LoVo (cell line): ENCODE measurements at places on chromosomes 4 and X.

- peak; percentile 22 for DNase-seq
Measured at GRCh38 chrX:11137543-11138139, 26.5 kb downstream of the HCCS start.

- no peak for DNase-seq
Measured at GRCh38 chr4:123613586-123614344, 217.2 kb downstream of the SPRY1 start.

DNA sequence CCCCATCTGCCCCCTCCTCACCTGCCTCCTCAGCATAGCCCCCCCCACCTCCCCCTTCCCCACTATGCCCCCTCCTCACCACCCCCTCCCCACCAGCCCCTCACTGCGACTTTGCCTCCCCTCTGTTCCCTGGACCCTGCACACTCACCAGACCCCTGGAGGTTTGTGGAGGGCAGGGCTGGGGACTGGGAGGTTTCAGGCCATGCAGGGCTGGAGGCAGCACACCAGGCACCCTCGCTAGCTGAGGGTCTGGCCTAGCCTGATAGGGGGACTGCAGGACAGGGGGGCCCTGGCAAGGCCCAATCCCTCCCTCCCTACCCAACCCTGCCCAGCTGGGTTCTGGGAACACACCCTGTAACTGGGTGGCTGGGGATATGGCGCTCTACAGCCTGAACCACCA, 28.0 kb downstream of the TACC3 start:
- DNase-seq, result no peak

- DNase-seq, result no peak
Measured at GRCh38 chr4:12787261-12787660, 696.9 kb downstream of the RAB28 start.

- no peak for DNase-seq
Measured at GRCh38 chr4:98749206-98749605, 90.8 kb upstream of the TSPAN5 start.

DNA sequence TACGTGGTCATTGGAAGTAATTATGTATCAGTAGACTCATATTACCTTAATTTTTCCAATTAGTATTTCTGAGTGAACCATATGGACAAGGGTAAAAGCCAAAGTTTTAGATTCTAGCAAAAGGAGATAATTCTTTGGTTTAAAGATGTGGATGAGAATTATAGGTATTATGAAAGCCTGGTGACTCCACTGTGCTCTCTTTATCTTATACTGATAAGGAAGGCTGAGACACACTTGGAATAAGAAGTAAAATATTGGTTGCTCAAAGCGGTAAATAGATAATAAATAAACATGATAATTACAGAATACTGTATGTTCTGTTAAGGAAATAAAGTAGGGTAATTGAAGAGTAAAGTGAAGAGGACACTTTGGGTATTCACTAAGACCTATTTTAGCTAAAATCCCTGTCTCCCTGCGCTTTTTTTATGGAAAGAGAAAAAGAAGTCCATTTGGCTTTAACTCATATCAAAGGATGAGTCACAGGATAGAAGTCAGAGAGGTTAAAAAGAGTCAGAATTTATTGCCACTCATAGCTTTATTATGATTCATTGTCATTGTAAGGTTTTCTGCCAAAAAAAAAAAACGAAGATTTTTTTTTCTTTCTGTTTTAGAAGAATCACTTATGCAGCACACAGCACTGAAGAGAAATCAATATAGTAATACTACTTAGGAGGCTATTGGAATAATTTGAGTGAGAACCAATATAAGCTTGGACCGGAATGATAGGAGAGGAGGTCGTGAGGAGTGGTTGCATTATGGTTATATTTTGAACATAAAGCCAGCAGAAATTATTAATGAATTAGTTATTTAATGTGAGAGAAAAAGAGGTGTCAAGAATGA, 2463.1 kb downstream of the ARAP2 start:
- peak; percentile 60 for DNase-seq

- no peak for DNase-seq
Measured at GRCh38 chr4:142380052-142380602, 466.0 kb downstream of the INPP4B start.

DNA sequence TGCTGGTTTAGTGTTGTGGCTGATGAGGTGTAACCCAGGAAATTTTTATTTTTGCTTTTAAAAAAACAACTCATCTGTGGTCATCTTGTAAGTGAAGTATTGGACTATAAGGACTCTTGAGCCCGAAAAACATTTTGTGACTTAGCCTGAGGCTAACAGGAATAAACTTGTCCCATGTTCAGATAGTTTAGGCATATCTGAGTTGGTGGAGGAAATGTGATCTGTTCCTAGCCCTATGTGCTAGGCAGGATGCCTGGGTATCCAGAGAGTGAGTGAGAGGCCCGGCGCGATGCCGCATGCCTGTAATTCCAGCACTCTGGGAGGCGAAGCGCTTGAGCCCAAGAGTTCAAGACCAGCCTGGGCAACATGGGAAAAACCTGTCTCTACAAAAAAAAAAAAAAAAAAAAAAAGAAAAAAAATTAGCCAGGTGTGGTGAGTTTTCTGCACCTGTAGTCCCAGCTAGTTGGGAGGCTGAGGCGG, 3.7 kb downstream of the SMS start:
- no peak for DNase-seq

DNA sequence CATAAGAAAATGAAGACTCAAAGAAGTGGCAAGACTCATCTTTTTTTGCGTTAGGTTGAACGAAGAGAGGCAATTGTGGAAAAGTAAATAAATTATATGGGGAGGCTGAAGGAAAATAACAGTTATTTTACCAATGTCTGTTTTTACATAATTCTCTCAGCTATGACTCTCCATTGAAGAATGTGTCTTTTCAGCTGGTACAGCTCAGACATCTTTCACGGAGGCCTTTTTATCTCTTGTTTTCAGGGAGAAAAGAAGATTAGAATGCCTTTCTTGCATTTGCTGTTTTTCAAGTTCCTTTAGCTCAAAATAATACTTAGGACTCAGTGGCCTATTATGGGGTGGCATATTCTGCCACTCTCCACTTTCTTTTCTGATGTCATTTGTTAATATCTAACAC, 153.0 kb downstream of the ADAM29 start:
- DNase-seq, result no peak

DNA sequence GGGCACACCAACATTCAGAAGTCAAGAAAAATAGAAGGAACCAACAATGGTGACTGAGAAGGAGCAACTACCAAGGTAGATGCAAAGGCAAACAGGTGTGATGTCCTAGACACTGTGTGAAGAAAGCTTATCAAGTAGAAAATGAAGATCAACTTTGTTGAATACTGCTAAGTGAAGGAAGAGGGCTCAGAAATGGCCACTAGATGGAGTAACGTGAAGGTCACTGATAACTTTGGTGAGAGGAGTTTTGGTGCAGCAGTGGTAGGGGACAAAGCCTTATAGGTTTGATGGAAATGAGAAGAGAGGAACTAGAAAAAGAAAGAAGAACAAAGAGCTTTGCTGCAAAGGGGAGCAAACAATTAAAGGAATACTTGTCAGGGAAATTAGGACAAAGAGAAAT, 23.5 kb downstream of the OTC start:
- no peak for DNase-seq

DNA sequence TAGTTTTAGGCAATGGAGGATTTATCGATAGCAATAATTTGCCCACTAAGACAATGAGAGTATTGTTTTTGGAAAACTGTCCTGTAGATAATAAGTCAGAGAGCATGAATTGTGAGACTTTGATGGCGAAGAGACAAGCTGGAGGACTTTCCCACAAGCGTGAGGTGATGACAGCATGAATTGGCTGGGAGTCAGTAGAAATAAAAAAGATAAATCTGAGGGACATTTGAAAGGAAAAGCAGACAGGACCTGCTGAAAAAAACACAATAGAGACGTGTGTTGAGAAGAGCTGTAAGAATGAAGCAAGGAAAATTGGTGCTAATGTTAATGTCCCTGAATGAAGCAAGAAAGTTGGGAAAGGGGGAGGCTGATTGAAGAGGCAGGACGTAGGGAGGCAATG, 233.5 kb downstream of the DCTD start:
- no peak for DNase-seq

DNA sequence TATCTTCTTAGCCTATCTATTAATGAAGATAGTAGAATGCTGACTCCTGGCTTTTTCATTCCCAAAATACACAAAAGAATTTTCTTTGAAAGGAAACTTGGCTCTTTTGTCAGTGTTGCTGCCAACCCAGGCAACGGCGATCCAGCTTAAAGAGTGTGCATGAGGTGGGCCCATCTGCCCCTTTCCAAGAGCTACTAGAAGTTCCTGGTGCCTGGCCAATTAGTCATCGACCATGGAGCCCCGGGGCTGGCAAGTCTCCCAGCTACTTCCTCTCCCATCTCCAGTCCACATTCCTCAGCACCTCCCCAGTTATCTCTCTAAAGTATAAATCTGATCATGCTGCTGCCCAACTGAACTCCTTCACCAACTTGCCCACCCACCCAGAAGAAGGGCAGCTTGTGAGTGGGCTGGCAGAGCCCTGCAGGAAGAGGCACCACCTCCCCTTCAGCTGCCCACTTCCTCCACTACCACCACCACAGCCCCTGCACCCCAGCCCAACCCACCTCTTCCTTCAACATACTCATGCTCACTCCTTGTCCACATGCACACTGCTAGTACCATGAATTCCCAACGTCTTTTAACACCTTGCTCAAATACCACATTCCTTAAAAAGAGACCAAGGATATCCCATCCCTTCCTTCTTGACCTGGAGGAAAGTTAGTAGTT, 158.2 kb upstream of the MAP3K15 start:
- peak; percentile 85 for DNase-seq

GRCh38 chr4:122980860-122981259, 58.5 kb upstream of the NUDT6 start:
- DNase-seq, result no peak

GRCh38 chr4:167944721-167945120, 147.6 kb upstream of the ANXA10 start:
- DNase-seq, result no peak

- no peak for DNase-seq
Measured at GRCh38 chr4:73721435-73721834, 18.9 kb upstream of the CXCL8 start.

DNA sequence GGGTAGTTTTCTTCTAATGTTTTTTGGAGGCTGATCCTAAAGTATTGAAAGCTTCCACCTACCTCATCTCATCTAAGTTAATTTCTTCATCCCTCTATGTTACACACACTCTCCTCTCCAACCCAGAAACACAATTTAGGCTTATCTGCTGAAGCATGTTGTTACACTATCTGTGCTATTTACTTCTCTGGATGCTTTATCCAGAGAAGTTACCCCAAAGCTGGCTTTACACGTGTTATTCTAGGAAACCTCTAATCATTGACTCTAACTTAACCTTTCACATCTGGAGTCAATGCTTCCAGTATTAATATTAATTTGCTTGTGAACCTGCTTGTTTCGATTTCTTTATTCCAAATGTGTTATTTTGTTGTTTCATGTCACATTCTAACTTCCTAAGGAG, 87.3 kb upstream of the NMU start:
- no peak for DNase-seq

GRCh38 chrX:148771440-148771839, 271.0 kb downstream of the AFF2 start:
- no peak for DNase-seq

- peak; percentile 74 for DNase-seq
Measured at GRCh38 chrX:45515262-45516215, 314.9 kb upstream of the DIPK2B start.

- no peak for DNase-seq
Measured at GRCh38 chr4:121692261-121692660, 4.5 kb downstream of the ANXA5 start.

DNA sequence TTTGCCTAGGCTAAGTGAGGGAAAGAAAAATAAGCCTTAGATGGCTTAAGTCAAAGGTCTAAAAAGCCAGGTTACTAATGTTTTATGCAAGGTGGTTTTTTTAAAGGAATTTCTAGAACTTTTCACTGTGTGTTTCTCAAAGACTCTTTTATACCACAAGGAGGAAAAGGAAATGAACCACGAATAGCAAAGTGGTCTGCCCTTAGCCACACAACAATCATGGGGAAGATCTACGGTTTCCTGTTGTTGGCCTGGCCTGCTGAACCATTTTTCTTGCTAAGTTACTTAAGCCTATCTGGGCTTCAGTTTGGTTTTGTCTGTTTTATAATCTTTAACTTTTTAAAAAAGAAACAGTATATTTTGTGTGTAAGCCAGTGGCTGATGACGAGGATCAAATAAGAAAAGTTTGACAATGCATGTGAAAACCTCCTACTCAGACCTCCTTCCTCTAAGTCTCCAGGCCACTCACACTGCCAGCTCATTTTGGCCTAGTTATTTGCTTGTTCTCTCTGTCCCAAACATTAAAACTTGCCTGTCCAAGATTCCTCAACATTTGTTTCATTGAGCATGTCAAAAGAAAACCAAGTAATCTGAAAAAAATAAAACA, 56.7 kb upstream of the COL25A1 start:
- no peak for DNase-seq

GRCh38 chr4:146814750-146815149, 130.9 kb downstream of the TTC29 start:
- no peak for DNase-seq

- no peak for DNase-seq
Measured at GRCh38 chrX:65757943-65758342, 90.5 kb downstream of the MSN start.

- no peak for DNase-seq
Measured at GRCh38 chr4:182903013-182903412, 14.2 kb downstream of the DCTD start.

DNA sequence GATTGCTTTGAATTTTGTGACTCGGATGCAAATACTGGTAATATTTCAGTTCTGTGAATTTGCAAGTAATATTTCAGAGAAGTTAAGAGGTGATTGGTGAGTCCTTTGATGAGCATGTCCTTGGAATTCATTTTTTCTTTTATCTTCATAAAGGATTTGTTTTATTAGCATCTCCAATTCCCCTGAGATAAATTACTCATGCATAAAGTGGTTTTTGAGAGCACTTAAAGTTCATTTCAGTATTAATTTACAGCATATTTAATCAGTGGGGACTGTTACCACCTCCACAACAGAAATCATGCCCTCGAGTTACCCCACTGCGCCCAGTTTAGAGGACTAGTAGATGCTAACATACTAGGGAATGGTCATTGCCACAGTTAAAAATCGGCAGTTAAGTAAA, 65.0 kb downstream of the ZFX start:
- DNase-seq, result no peak

DNA sequence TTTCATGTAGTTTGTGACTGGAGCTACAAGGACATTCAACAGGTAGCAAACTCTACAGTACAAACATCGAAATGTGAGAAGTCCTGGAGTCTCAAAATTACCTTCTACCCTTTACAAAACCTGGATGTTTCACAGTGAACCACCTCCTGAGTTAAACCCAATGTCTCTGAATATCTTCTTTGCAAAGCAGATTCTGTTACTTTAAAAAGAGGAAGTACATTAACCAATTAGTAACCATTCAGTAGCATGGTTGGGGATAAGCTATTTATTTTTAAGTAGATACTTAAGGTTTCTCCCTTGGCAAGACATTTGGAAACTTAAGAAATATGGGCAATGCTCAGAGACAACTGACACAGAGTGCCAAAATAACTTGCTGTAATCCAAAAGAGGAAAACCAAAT, 371.9 kb upstream of the NWD2 start:
- DNase-seq, result no peak

DNA sequence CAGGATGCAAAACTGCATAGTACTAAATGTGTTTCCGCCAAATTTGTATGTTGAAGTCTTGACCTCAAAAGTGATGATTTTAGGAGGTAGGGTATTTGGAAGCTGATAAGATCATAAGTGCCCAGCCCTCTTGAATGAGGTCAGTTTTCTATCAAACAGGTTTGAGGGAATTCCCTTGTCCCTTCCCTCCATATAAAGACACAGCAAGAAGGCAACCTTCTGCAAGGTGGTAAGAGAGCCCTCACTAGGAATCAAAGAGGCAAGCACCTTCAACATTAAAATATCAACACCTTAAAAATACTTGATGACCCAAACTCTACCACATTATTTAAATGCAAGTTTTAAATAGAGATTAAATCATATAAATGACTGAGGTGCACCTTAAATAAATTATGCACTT, 288.6 kb downstream of the EPHA5 start:
- DNase-seq, result no peak
